ENCODE measurements at places on chromosomes 4 and X.

DNA sequence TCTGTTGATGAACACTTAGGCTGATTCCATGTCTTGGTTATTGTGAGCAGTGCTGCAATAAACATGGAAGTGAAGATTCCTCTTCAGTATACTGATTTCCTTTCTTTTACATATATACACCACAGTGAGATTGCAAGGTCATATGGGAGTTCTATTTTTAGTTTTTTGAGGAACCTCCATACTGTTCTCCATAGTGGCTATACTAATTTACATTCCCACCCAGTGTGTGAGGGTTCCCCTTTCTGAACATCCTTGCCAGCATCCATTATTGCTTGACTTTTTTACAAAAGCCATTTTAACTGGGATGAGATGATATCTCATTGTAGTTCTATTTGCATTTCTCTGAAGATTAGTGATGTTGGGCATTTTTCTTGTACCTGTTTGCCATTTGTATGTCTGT is 80.5 kb upstream of the GALNT7 start:
- DNase-seq, result no peak

GRCh38 chr4:187962926-187963325 is 32.6 kb upstream of the ZFP42 start:
- no peak for DNase-seq

DNA sequence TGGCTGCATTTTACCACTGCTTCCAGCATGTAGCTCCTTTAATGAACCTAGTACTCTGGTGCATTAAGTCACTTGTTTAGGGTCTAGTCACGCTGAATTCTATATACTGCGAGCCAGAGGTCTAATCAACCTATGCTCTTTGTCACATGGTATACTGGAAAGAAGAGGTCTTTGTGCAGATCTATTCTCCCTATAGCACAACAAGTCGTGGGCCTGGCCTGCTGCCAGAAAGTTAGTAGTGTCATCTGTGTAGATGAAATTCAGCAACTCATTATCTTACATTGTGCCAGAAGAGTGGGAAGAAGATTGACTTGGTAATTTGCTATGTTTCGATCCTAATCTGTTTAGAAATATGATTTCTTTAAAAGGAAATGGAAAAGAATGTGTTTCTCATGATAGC is 80.8 kb downstream of the AWAT2 start:
- DNase-seq, result no peak

GRCh38 chr4:91222014-91222413 is 1081.8 kb upstream of the GRID2 start:
- no peak for DNase-seq

DNA sequence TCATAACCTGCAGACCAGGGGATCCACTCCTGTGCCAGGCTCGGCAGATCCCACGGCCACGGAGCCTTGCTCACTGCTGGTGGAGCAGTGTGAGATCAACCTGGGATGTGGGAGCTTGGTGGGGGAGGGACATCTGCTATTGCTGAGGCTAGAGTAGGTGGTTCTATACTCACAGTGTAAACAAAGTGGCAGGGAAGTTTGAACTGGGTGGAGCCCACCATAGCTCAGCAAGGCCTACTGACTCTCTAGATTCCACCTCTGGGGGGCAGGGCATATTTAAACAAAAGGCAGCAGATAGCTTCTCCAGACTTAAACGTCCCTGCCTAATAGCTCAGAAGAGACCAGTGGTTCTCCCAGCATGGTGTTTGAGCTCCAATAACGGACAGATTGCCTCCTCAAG is 54.7 kb upstream of the EPHA5 start:
- DNase-seq, result no peak

GRCh38 chrX:153708415-153708814 is 15.8 kb downstream of the BCAP31 start:
- DNase-seq, result peak; percentile 36

GRCh38 chrX:34238896-34239295 is 106.8 kb upstream of the FAM47A start:
- no peak for DNase-seq

- peak; percentile 44 for DNase-seq
Measured at GRCh38 chrX:74450803-74451449, 29.6 kb downstream of the SLC16A2 start.

GRCh38 chrX:37746218-37746941 is 33.5 kb upstream of the CYBB start:
- no peak for DNase-seq

DNA sequence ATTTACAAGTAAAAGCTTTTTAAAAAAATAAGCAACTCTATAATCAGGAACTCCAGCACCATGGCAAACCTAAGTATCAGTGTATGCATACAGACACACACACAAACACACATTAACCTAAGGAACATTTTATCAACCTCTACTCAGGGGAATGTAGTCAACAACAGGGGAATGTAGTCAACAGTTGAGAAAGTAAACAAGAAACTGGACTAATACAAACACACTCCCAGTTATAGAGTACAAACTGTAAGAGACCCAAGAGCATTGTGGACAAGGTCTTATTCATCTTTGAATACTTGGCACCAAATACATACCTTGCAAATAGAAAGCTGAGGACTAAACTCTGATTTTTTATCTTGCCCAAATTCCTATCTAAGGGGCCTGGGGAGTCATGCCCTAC is 36.2 kb downstream of the PAPSS1 start:
- DNase-seq, result no peak

GRCh38 chrX:19512961-19513360 is 2.3 kb downstream of the MAP3K15 start:
- no peak for DNase-seq

- no peak for DNase-seq
Measured at GRCh38 chr4:56434599-56435139, 746 bp downstream of the PPAT start.

- no peak for DNase-seq
Measured at GRCh38 chr4:18518098-18518497, 496.5 kb upstream of the LCORL start.

DNA sequence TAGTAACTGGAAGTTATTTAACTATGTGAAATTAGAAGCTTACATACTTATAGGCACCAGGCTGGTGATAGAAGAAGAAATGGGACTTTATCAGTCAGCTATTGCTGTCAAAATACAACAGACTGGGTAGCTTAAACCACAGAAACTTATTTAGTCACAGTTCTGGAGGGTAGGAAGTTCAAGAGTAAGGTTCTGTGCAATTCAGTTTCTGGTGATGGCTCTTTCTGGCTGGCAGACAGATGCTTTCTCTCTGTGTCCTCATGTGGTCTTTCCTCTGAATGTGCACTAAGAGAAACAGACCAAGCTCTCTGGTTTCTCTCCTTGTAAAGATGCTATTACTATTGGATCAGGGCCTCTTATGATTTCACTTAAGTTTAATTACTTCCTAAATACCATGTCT is 92.1 kb upstream of the ANKRD50 start:
- DNase-seq, result no peak

GRCh38 chrX:13087322-13088155 is 43.1 kb upstream of the FAM9C start:
- no peak for DNase-seq

DNA sequence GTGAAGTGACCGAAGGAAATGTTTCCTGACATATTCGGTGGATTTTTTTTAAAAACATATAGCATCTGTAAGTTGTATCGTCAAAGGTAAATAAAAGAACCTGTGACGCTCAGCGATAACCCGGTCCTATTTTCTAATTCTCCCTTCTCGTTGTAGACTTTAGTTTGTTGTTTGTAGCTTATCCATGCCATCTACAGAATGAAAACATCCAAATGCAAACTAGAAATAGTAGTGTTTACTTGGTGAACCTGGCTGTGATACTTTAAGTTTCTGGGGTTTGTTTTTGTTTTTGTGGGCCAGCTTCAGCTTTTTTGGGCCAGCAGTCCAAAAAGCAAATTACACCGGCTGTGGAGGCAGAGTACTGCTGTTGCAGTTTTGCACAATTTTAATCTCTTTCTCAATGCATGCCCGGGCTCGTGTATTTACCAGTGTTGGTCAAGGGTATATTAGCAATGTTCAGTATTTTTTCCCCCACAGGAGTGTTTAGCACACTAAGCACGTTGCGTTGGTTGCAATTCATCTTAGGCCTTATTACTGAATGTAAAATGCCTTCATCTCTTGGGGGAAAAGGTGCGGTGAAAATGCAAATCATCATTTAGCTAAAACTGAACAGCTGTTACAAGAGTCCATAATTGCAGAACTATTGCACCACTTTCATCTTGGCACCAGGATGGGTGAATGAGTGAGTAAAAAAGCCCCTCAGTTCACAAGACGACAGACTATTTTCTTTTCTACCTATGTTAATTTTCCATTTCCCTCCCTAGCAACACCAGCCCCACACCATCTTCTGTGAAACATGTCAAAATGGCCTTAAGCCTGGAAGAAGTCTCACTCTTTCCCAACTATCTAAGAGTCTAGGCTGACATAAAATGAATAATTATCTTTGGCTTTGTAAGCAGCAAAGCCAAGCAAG is 1.7 kb upstream of the CNOT6L start:
- DNase-seq, result no peak

DNA sequence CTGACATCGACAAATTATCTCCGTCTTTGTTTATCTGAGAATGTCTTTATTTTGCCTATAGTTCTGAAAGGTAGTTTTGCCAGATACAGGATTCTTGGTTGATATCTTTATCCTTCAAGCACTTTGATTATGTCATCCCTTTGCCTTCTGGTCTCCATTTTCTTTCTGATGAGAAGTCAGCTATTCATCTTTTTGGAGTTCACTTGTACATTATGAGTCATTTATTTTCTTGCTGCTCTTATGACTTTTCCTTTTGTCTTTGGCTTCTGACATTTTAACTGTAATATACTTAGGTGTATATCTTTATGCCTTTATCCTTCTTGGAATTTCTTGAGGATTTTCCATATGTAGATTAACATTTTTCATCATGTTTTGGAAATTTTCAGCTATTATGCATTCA is 51.4 kb downstream of the SHROOM4 start:
- DNase-seq, result no peak

DNA sequence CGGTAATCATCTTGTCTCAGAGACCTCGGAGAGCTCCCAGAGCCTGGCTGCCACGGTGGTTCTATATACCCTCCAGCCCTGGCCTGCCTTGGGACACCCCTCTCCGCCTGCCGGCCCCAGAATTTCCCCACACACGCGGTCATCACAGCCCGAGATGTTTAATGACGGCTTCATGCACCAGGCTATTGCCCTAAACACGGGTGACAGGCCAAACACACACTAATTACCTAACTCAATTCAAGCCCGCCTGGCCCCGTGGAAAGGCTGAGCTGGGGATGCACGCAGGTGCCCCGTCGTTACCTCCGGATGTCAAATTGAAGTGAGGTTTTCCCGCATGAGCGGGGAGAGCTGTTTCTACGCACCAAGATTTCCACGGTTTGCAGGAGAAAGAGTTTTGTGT is 72.9 kb upstream of the PPP2R3B start:
- DNase-seq, result no peak

DNA sequence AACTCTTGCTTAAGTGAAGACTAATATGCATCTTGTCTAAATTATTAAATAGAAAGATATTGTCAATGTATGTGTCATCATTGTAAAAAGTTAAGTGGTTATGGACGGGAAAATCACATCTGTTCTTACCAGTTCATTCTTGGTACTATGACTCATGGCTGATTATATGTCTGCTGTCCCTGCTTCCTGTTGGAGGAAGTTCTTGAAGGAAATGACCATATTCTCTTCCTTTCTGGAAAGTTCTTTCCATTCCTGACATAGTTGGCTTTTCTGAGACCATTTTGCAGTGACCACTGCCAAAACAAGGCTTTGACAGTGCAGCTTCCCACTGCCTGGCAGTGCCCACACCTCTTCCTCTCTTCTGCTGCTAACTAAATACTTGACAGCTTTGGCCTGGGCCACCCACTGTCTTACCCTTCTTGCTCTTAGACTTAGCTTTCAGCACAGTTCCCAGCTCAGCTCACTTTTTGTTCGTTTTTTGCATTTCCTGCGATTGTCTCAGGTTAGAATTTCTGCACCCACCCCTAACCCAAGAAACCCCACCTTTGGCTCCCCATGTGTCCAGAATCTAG is 13.2 kb upstream of the CLDN24 start:
- peak; percentile 86 for DNase-seq

GRCh38 chrX:153867139-153867538 is 18.8 kb downstream of the L1CAM start:
- DNase-seq, result no peak
